ENCODE measurements at places on chromosomes 12 and 14.

- peaks cover 2% of the 10 kb centered on the region for H3K27me3 ChIP-seq
- peaks cover 16% of the 10 kb centered on the region for H3K36me3 ChIP-seq
- no peak overlapping the region for H3K27ac ChIP-seq
- DNase-seq: no peak
- peaks cover 15% of the 10 kb centered on the region for H3K4me1 ChIP-seq
These were observed 4.2 kb downstream of the NOC4L start for GRCh38 chr12:132148368-132149045.

DNA sequence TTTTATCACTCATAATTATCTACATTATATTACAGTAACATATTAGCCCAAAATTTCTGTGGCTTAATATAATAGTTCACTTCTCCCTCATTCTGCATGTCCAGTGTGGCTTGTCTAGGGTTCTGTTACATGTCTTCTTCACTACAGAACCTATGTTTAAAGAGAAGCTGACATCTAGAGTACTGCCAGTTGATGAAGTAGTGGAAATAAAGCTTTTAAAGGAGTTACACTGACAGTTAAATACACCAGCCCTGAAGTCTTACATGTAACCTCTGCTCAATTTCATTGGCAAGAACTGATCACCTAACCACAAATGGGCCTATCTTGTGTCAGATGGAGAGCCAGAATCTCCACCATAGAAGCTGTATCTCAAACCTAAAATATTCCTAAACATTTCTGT, 32.9 kb downstream of the RPS6KA5 start:
- DNase-seq: no peak
- H3K27me3 ChIP-seq: peaks cover 2% of the 10 kb centered on the region
- no peak overlapping the region for H3K4me3 ChIP-seq
- H3K36me3 ChIP-seq: peaks cover 23% of the 10 kb centered on the region
- H3K4me1 ChIP-seq: peaks cover 55% of the 10 kb centered on the region

GRCh38 chr12:64618953-64619590, 8.8 kb downstream of the RASSF3 start:
- peaks cover 33% of the 10 kb centered on the region for H3K36me3 ChIP-seq
- H3K4me3 ChIP-seq: no peak overlapping the region
- peaks cover 36% of the 10 kb centered on the region for H3K4me1 ChIP-seq
- DNase-seq: no peak
- H3K27me3 ChIP-seq: no peaks in the 10 kb centered on the region

DNA sequence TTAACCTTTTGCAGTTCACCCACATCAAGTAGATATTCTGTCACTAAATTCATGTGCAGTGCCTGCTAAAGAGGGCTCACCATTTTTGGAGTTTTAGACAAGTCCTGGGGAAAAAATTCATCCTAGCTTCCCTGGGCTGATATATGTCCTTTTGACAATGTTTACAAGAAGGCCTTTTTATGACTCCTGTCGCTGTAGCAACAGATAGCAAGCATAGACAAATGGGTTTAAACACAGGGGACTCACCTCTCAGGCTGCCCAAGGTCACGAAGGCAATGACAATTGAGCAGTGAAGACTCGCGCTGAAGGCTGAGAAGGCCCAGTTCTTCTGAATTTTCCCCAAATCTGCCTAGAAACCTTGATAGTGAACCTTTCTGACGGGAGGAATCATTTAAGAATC, 150.7 kb upstream of the CPM start:
- H3K27ac ChIP-seq: no peak overlapping the region
- no peak for DNase-seq
- peaks cover 10% of the 10 kb centered on the region for H3K27me3 ChIP-seq
- no peaks in the 10 kb centered on the region for H3K36me3 ChIP-seq
- no peaks in the 10 kb centered on the region for H3K4me1 ChIP-seq

GRCh38 chr12:388012-388411, 1.1 kb downstream of the KDM5A start:
- H3K27ac ChIP-seq: peak overlapping the region; percentile 98
- H3K4me3 ChIP-seq: peak overlapping the region; percentile 94
- H3K27me3 ChIP-seq: no peaks in the 10 kb centered on the region
- no peak for DNase-seq
- H3K4me1 ChIP-seq: peaks cover 29% of the 10 kb centered on the region

GRCh38 chr12:29713729-29714128, 70.0 kb downstream of the TMTC1 start:
- no peak for DNase-seq
- no peaks in the 10 kb centered on the region for H3K27me3 ChIP-seq
- no peak overlapping the region for H3K4me3 ChIP-seq
- H3K27ac ChIP-seq: no peak overlapping the region
- no peaks in the 10 kb centered on the region for H3K4me1 ChIP-seq

DNA sequence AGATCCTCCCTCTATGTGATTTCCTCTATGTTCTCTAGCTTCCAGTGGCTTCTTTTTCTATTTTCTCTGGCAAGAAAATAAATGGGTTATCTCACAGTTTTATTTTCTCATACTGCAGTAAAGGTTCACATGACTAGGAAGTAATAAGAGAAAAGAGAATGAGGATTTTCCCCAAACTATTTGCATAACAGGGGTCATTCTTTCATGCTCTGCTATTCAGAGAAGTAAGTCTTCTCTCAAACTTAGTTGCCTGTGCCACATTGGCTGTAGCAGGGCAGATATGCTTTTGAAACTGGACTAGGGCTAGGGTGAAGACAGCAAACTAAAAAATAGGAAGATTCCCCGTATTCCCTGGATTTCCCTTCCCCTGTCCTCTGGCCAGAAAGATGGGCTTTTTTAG, 57.4 kb downstream of the ACSM4 start:
- peaks cover 23% of the 10 kb centered on the region for H3K27me3 ChIP-seq
- DNase-seq: no peak

DNA sequence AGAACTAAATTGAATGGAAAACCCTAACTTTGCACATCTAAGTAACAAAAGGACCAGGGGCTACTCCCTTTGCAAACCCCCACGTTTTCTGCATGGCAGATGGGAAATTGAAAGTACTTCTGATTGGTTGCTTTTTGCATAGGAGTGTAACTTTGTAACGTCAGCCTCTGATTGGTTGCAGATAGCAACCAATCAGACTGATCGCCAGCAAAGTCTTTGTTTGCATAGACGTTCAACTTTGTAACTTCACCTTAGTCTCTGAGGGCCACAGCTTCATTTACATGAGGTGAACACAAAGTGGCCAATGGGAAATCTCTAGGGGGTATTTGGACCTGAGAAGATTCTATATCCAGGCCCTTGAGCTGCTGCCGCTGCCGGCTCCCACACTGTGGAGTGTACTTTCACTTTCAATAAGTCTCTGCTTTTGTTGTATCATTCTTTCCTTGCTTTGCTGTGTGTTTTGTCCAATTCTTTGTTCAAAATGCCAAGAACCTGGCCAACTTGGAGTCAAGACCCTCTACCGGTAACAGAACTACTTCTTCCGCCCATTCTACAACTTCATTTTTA, 102.5 kb upstream of the PRICKLE1 start:
- H3K4me3 ChIP-seq: no peak overlapping the region
- H3K36me3 ChIP-seq: no peaks in the 10 kb centered on the region
- H3K4me1 ChIP-seq: no peaks in the 10 kb centered on the region
- no peaks in the 10 kb centered on the region for H3K27me3 ChIP-seq

GRCh38 chr14:101006008-101006407, 102.5 kb upstream of the RTL1 start:
- peaks cover 4% of the 10 kb centered on the region for H3K4me1 ChIP-seq
- no peak for DNase-seq
- no peak overlapping the region for H3K27ac ChIP-seq
- no peaks in the 10 kb centered on the region for H3K36me3 ChIP-seq
- H3K4me3 ChIP-seq: no peak overlapping the region
- peaks cover 7% of the 10 kb centered on the region for H3K27me3 ChIP-seq

DNA sequence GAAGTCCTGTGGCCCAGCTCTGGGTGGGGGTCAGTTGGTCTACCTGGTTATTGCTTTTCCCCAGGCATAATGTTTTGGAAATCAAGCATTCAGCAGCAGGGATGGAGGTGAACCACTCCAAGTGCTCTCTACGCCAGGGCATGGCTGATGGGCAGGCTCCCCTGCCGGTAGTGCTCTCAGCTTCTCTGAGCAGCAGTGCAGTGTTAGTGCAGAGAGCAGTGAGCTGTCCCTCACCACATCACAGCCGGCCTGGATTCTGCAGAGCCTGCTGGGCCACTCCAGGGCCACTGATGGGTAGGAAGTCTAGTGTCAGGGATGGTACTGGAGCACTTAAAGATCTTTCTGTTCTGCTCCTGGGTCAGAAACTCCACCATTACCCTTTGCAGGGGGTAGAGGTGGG, 151.1 kb downstream of the CALM1 start:
- peaks cover 2% of the 10 kb centered on the region for H3K27me3 ChIP-seq
- DNase-seq: no peak
- no peak overlapping the region for H3K27ac ChIP-seq
- no peaks in the 10 kb centered on the region for H3K36me3 ChIP-seq

- no peaks in the 10 kb centered on the region for H3K27me3 ChIP-seq
These were observed 278.9 kb upstream of the CRY1 start for GRCh38 chr12:107372229-107372658.

- no peak for DNase-seq
- H3K27ac ChIP-seq: no peak overlapping the region
- no peak overlapping the region for H3K4me3 ChIP-seq
- no peaks in the 10 kb centered on the region for H3K4me1 ChIP-seq
- H3K27me3 ChIP-seq: no peaks in the 10 kb centered on the region
- H3K36me3 ChIP-seq: no peaks in the 10 kb centered on the region
These were observed 27.7 kb downstream of the CCDC85C start for GRCh38 chr14:99576304-99576703.

DNA sequence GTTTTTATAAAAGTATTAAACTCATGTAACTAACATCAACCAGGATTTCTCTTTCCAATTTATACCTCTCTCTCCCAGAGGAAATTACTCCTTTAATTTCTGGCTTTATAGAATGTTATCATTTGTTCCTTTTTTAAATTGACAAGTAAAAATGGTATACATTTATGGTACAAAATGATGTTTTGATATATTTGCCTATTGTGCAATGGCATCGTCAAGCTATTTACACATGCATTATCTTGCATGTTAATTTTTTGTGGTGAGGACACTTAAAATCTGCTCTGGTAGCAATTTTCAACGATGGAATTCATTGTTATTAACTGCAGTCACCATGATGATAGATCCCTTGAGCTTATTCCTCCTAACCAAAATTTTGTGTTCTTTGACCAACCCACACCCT, 149.0 kb upstream of the NAV3 start:
- H3K4me3 ChIP-seq: no peak overlapping the region
- H3K36me3 ChIP-seq: no peaks in the 10 kb centered on the region
- no peaks in the 10 kb centered on the region for H3K27me3 ChIP-seq
- DNase-seq: no peak
- no peaks in the 10 kb centered on the region for H3K4me1 ChIP-seq

DNA sequence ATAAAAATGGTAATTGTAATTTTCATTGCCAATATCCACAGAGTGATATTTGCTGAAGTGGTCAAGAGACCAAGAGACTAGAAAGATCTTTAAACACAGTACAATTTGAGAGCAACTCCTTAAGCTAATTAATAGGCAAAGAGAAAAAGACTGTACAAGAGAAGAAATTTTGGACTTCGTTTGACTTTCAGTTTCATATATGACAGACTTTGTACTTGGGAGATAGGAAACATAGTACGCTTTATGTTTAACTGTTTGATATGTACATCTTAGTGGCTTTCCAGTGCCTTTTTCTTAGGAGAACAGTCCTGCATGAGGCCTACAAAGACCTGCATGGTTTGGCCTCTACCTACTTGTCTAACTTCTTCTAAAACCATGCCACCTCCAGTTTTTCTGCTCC, 1118.1 kb downstream of the TRHDE start:
- no peak for DNase-seq
- no peak overlapping the region for H3K27ac ChIP-seq
- H3K4me3 ChIP-seq: no peak overlapping the region
- no peaks in the 10 kb centered on the region for H3K36me3 ChIP-seq
- H3K27me3 ChIP-seq: no peaks in the 10 kb centered on the region
- H3K4me1 ChIP-seq: no peaks in the 10 kb centered on the region

DNA sequence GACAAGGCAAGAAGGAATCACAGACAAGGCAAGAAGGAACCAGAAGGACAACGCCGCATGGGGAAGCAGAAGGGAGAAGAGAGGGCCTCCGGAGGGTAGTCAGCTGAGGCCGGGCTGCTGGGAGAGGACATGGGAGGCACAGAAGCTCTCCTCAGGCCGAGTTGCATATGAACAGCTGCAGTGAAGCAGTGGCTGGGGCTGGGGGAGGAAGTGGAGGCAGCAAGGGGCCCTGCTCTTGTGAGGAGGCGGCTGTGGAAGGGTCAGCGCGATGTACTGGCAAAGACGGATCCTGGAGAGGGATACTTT, 22.0 kb upstream of the TMEM106C start:
- H3K27me3 ChIP-seq: peaks cover 23% of the 10 kb centered on the region
- no peak overlapping the region for H3K27ac ChIP-seq
- H3K4me3 ChIP-seq: no peak overlapping the region
- no peaks in the 10 kb centered on the region for H3K4me1 ChIP-seq
- no peaks in the 10 kb centered on the region for H3K36me3 ChIP-seq
- DNase-seq: no peak

All from activated CD4-positive, alpha-beta T cell treated with anti-CD3 and anti-CD28 coated beads, Interleukin-2, amount 10 ng/mL, durations not matched to agents 24 days and 14 days (primary cell).